HT1080 (cell line): ENCODE measurements at places on chromosomes 13 and 19. TPM values are rescaled to one million over a fixed set of nuclear protein-coding genes. Genes with fewer than 3 reads are reported as not detected.

THSD8 gene
- total RNA-seq: not detected in 2 replicates

MAP4K1 gene
- 0.20 and 0.24 TPM in 2 replicates for total RNA-seq

PLK5 gene
- not detected in 2 replicates for total RNA-seq

ERF gene
- 73.0 and 102 TPM in 2 replicates for total RNA-seq

ZNF607 gene
- total RNA-seq: 0.80 and 1.0 TPM in 2 replicates

DNA sequence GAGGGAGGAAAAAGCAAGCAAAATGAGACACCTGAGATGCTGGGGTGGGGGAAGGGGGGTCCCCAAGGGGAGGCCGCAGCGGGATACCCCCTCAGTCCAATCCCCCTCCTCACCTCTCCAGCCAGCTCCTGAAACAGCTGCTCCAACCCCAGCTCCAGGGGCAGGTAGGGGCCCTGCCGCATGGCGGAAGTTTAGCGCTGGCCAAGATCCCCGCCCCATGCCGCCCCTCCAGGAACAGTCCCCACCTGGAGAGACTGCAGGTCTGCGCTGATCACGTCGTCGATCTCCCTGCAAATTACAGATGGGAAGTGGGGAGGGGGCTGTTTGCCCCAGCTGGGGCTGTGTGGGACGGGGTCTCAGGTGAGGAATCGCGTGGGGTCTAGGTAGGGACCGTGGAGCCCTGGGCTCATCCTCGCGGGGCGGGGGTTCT is 9.0 kb downstream of the CAPN12 start:
- no peak for DNase-seq

DNA sequence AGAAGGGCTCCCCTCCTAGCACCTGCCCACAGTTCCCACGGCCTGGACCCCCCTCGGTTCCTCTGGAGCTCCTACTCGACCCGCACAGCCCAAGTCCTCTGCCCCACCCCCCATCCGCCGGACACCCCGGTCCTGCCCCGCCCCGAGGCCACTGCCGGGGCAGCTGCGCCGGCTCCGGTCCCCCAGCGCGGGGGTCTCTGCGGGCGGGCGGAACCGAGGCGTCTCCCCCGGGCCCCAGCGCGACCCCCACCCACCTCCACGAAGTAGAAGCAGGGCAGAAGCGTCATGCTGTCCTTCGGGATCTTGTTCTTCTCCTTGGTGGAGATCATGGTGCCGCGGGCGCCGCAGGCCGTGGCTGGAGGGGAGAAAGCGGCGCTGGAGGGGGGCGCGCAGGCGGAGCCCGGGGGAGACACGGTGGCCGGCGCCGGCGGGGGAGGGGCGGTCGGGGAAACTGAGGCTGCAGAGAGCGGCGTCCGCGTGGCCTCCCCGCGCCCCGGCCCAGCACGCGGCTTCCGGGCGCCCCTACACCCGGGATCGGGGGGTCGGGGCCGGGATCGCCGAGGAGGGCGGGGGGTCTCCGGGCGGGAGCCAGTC is 427 bp downstream of the PLPPR3 start:
- no peak for DNase-seq

DNA sequence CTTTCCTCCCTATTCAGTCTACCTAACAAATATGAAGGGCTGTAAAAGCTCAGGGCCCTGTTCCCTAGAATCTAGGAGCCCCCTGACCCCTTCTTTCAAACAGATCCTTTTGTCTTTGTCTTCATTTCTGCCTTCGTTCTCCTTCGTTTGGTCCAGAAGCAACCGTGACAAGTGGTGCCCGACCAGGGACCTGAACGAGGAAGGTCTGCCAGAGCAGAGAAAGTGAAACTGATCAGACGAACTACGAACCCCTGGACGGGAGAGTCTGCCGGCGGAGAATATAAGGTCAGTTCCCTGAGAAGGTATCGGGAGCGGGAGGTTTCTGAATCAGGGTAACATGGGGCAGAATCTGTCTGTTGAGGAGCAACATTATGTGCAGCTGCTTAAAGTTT is 751 bp downstream of the ERVK3-1 start:
- peak; percentile 14 for DNase-seq

DNA sequence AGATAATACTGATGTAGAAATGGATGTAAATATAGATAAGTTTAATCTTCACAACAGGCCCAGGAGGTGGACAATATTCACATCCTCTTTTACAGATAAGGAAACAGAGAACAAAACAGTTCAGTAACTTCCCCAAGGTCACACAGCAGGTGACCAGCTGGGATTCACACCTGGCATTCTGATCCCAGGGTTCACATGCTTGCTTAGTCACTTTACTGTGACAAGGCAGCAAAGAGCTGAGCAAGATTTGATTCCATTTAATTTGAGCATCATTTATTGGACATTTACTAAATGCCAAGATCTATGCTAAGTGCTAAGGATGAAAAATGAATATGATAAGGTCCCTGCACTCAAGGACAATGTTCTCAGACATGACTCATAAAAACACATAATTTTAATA is 94.1 kb upstream of the STARD13 start:
- no peak for DNase-seq

DNA sequence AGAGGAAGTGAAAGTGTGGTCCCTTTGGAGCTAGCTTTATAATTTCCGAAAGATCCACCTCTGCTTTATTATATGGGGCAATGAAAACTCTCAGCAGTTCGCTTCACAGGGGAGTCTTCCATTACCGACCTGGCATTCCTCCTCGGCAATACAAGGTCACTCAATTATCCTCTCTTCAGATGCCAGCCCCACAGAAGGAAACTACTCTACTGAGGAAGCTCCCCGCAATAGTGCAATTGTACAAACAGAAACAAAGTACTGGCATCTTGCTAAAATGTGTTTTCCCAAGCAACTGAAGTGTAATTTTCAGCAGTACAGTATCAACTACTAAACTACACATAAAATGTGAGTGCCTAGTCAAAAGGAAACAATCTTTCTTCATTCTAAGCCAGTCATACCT is 702.0 kb downstream of the PCDH9 start:
- no peak for DNase-seq

DNA sequence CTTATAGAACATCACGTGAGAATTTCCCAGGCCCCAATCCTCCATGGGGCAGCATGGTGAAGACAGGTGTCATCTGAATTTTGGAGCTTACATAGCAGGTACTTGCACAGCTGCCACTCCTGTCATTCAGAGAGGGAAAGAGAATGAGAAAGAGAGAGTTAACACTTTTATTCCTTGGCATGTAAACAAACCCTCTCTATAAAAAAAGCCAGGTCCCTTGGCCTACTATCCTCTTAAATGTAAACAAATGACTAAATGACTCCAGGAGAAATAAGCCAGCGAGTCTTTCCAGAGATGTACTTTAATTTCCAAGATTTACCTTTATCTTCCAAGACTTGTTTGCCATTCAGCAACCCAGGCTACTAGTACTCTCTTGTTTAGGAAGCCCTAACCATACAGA is 195.3 kb upstream of the HTR2A start:
- no peak for DNase-seq

DNA sequence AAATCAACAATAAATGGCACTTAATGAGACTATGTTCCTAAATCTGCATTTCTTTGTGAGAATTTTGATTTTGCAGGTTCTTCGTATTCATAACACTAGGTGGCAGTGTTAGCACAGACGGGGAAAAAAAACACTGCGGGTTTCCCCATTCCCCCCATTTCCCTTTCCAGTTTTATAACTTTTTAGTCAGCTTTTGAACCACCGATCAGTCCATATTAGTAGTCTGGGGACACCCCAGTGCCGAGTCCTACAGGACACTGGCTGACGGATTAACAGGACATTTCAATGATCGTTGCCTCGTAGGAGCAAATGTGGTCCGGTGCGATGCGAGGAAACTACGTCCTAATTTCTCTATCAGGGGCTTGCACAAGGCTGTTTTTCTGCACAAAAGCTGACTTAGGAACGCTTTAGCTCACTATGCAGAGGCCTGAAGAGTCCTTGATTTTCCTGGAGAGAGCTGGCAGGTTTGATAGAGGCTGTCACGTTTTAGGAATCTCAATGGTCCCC is 234.3 kb downstream of the LMO7 start:
- peak; percentile 38 for DNase-seq

DNA sequence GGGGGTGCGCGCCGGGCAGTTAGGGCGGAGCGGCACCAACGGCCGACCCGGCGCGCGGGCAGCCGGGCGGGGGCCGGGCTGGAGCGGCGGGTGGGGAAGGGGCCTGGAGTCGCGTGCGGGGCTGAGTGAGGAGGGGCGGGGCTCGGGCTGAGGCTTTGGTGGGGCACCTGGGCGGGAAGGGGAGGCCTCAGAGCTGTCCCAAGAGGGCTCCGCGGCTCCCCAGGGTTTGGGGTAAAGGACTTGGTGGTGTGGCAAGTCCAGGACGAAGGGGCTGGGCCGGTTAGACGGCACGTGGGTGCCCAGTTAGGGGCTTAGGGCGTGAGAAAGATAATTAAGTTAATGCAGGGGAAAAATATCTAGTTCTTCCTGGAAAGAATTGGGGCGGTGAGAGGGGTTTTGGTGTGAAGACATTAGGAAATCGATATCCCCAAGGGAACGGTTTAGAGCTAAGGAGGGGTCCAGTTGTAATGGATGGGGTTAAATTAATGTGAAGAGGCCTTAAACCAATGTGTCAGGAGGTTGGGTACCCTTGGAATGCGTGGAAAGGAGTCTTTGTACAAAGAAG is 496 bp downstream of the ZNF574 start:
- no peak for DNase-seq

DNA sequence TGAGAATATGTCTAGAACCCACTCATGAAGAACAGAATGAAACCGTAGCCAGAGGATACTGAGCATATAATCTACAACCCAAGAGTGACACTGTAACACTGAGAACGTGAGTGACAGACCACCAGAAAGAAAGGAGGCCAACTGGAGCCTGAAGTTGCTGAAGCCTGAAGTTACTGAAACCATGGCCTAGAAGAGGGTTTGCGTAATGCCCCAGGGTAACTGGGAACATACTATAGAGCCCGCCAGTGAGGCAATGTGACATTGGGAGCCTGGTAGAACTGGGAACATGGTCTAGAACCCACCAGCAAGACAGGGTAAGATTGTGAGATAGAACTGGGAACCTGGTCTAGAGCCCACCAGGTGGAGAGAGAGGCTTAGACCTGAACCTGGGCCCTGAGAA is 15.5 kb upstream of the TNFSF14 start:
- DNase-seq: no peak

GRCh38 chr19:39698535-39698934 is 5.7 kb upstream of the LGALS14 start:
- DNase-seq: no peak

- DNase-seq: no peak
Measured at GRCh38 chr13:50474088-50474662, 369.3 kb downstream of the DLEU7 start.
